Chondrocyte (in vitro differentiated cells): ENCODE measurements at places on chromosomes 13 and 19. TPM values are rescaled to one million over a fixed set of nuclear protein-coding genes. Genes with fewer than 3 reads are reported as not detected.

GRCh38 chr19:18677156-18677555 lies 6.3 kb upstream of the CRTC1 start:
- DNase-seq = no peak

DNA sequence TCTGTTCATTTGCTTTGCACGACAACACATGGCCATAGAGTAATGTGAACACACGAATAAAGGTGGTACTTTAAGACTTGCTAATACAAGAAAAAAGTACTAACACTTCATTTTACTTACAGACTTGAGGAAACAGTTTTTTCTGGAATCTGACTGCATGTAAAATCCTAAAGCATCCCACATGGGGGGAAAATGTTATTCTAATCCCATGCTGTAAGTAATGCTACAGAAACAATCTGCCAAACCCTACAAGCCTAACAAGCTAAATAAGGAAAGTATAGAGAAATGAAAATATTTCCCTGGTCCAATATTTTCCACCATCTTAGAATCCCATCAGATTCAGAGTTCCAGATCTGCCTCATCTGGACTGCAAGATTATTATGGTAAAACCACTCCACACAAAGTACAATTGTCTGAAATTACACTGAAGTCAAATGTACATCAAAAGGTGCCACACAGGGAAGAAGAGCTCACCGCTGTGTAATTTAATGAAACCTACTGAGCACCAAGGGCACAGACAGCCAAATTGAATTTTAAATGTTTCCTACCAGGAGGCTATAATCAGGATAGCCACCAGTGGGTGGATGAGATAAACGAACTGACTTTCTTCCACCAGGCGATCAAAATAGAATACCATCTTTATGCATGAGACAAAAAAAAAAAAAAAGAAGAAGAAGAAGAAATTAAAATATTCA lies 22.0 kb downstream of the LHFPL6 start:
- DNase-seq = no peak

GRCh38 chr13:44079413-44080205 lies 199.9 kb downstream of the LACC1 start:
- no peak for DNase-seq

- no peak for DNase-seq
Observed at GRCh38 chr13:65540175-65540574, 1690.0 kb downstream of the PCDH9 start.

DNA sequence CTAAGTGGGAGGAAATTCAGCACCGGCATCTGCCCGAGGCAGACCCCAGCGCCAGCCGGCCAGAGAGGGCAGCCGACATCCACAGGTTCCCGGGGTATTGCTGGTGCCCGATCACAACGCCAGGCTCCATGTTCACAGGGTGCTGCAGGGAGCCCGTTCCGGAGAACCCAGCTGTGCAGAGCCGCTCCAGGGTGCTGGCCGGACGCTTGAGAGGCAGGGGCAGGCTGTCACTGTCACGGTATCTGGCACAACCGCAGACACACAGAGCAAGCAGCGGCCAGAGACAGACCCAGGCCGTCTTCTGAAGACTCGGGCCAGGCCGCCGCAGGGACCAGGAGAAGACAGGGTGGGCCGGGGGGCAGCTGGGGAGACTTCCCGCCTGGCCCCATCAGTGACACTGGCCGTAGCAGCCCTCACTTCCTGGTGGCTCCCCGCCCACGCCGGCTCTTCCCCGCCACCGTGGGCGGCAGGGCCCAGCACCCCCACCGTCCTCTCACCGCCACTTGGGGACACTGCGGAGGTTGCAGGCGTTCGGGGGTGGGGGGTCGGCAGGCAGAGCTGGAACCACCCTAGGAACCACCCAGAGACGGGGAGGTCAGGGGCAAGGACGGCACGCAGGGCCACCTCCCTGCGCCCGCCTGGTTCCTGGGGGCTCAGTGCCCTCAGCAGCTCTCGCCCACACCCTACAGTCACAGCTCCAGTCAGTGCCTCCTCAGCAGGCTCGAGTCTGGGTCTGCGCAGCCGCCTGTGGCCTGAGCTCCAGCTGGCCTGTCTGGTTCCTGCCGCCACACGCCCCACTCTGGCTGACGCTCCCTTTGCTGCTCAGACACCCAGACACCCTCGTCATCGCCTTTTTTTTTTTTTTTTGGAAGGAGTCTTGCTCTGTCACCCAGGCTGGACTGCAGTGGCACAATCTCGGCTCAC lies 3.8 kb downstream of the RNF126 start:
- no peak for DNase-seq

DNA sequence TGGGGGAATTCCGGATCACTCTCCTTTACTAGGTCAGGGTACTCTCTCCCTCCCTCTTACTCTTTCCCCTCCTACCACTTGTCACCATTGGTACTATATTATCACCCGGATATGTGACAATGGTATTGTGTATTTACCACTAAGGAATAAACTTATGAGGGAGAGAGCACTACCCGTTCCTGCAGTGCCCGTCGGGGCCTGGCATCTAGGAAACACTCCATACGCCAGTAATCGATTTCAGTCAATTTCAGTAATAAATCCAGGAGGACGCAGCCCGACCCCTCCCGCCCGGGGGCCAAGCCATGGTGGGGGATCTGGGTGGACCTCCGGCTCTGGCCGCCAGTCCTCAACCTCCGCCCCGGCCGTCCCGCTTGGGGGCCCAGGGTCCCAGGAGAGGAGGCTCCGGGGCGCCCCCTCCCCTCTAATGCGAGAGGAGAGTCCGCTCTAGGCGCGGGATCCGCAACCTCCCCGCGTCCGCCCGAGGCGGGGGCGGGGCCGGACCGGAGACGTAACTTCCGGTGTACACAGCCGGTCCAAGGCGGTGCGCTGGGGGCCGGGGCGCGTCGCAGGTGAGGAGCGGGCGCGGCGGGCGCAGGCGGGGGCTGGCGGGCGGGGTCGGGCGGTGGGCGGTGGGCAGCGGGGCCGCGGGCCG lies at the start of gene GARRE1:
Gene GARRE1 (plus strand): TSS at position 509 of the 652 bp plus-strand sequence. CDS start 45,920 bp downstream, outside the sequence.
- DNase-seq = no peak

DNA sequence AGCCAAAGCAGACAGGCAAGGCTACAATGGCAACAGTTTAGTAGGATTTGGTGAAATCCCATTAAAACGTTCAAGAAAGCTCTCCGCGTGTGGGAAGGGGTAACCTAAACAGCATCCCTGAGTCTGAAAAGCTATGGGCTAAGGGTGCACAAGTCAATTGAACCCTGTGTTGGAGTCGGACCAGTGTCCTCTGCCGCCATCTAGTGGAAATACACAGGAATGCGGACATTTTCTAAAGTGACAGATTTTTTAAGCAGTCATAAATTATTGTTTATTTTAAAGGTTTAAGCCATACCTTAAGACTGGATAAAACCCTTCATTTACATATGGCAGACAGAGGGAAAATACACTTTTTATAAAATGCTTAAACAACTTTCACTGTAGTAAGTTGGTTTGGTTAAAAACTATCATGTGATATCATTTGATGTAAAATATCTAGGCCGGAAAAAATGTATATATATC lies 26.5 kb upstream of the LSM14A start:
- DNase-seq = no peak

- DNase-seq = no peak
Observed at GRCh38 chr13:38159710-38160109, 189.9 kb upstream of the UFM1 start.

Gene LGALS14
- total RNA-seq = not detected in 3 replicates

DNA sequence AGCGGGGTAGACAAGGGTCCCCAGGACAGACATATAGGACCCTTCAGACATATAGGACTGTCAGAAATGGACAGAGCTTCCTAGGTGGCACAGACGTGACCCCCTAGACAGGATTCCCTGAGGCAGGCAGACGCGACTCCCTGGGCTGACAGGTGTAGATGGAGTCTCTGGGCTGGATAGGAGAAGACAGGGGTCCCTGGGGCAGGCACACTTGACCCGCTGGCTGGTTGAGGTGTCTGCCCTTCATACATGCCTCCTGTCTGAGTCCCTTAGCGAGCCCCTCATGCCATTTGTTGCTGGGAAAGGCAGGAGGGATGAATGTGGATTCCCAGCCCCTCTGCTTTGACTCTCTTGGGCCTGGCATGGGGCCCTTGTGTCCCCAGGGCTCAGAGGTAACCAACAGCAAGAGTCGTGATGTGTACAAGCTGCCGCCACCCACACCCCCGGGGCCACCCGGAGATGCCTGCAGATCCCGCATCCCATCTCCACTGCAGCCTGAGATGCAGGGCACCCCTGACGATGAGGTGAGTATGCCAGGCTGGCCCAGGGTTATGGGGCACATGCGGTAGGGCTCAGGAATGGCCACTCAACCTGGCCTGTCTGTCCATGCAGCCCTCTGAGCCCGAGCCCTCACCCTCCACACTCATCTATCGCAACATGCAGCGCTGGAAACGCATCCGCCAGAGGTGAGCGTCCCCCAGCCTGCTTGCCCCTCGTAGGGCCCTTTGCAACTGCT lies 3.0 kb downstream of the HSPB6 start:
- peak; percentile 86 for DNase-seq

GRCh38 chr13:51729866-51730553 lies 74.0 kb downstream of the DHRS12 start:
- DNase-seq = no peak

DNA sequence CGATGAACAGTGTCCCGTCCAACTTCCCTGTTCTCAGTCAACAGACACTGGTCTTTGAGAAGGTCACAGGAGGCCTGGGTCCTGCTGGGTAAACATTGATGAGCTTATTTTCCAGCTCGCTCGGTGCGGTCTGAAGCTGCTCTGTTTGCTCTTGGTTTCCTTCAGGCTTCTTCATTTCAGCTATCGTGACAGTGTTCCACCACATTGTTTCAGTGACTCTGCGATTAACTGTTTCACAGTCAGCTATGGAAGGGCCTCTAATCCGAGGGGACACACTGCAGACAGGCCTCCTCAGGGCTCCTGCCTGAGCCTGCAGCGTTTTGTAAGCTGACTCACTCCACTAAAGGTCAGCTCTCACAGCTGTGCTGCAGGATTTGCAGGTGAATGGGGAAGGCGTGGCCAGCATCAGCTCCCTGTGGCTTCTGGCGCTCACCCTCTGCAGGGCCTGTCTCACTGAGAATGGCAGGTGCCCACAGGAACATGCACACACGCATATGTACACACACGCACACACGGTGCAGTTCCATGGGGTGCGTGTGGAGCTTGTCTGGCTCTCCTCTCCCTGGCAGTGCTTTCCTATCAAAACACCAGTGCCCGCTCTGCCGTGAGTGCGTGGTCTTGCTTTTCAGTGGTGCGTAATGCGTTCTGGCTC lies 62.9 kb upstream of the MCF2L start:
- no peak for DNase-seq

GRCh38 chr13:20160306-20161274 lies at the start of gene GJA3:
GJA3 (minus strand) TSS chr13:20161052; CDS start chr13:20143288, 17,764 bp downstream.
- DNase-seq = no peak

GRCh38 chr13:40445557-40445990 lies 220.9 kb downstream of the FOXO1 start:
- no peak for DNase-seq

DNA sequence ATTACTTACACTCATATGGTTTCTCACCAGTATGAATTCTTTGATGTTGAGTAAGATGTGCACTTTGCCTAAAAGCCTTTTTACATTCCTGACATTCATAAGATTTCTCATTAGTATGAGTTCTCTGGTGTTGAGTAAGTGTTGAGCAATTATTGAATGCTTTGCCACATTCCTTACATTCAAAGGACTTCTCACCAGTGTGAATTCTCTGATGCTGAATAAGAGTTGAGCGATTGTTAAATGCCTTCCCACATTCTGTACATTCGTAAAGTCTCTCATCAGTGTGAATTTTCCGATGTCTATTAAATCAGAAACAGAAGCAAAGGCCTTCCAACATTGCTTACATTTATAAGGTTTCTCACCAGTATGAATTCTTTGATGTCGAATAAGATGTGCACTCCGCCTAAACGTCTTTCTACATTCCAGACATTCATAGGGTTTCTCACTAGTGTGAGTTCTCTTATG lies 14.2 kb upstream of the ZFP30 start:
- no peak for DNase-seq

GRCh38 chr13:109393045-109393444 lies 393.3 kb downstream of the IRS2 start:
- no peak for DNase-seq

DNA sequence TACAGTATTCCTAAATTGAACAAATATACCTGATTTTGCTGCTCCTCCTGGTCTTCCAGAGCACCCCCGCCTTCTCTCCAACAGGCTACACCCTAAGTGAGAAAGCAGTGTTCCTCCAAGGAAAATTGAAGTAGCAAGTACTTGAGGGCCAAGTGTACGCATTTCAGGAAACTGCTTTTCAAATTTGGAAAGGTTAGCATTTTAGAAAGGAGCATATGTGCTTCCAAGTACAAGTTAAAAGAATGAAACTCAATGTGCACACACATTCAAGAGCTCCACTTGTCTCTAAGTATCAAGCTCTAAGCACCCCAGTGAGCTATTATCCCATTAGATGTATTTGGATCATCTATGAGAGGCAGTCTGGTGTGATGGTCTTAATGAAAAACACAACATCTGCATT lies 25.8 kb downstream of the LHFPL6 start:
- DNase-seq = no peak

Gene DAND5
- total RNA-seq = 0.36 to 0.57 TPM (median 0.41 TPM) in 3 replicates

Gene MYADM
- 184 to 293 TPM (median 292 TPM) in 3 replicates for total RNA-seq

Gene DHDH
- not detected in 3 replicates for total RNA-seq

Gene SMIM7
- total RNA-seq = 42.5 to 52.0 TPM (median 47.7 TPM) in 3 replicates

Gene MAB21L1
- total RNA-seq = 0.07 to 7.9 TPM in 2 of 3 replicates, not detected in the other

Gene KIRREL2
- 0.22 TPM in 1 of 3 replicates, not detected in the others for total RNA-seq

DNA sequence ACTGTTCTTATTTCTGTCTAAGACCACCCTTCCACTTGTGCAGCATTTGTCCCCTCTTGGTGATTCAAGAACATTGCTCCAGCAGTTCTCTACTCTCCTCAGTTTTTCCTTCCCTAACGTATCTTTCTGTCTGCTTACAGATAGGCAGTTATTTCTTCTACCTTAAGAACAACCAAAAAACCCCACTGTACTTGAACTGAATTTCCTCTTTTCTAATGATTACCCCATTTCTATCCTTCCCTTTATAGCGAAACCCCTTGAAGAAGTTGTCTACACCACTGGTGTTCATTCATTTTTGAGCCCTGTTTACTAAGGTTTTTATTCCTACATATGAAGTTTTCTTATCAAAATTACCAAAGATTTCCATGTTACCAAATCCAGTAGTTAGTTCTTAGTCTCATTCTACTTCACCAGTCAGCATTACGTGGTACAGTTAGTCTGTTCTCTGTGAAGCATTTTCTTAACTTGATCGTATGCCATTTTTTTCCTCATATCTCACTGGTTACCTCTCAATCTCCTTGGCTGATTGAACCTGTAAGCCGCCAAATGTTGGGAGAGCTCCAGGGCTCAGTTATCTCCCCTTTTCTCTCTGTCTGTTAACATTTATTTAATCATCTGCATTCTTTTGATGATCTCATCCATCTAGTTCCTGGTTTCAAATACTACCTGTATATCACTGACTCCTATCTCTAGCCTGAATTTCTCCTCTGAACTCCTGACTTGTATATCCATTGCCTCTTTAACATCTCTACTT lies 9.0 kb downstream of the LSM14A start:
- no peak for DNase-seq

Gene TNNI3
- not detected in 3 replicates for total RNA-seq

Gene GTF2F2
- 15.4 to 18.7 TPM (median 15.6 TPM) in 3 replicates for total RNA-seq

DNA sequence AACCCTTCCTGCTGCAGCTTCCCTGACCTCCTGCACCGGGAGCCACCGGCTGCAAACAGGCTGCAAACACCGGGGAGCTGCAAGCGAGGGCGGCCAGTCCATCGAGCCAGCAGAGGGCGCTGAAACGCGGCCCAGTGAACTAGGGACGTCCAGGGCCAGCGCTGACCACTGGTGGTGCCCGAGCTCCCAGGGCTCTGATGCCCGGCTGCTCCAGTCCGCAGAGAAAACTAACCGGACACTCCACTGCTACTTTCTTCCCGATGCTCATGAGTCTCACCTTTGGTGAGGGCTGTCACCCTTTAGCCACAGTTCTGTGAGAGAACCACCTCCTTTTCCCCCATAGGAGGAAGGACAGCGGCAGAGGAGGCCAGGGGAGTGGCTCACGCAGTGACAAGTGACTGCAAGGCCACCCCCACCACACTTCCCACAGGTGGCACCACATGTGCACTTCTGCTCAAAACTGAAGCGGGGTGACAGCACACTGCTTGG lies 82.8 kb upstream of the MTIF3 start:
- peak; percentile 94 for DNase-seq
